ENCODE measurements at places on chromosomes 5 and 9.
A peak's percentile ranks its signal among the peaks of the same experiment; 100 is the strongest.

DNA sequence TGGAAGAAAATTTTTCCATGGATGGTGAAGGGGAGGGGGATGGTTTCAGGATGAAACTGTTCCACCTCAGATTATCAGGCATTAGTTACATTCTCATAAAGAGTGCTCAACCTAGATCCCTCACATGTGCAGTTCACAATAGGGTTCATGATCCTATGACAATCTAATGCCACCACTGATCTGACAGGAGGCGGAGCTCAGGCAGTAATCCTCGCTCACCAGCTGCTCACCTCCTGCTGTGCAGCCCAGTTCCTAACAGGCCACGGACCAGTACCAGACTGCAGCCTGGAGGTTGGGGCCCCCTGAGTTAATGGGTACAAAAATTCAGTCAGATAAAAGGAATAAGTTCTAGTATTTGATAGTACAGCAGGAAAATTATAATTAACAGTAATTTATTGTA lies 337.2 kb downstream of the NPR3 start:
- no peak for DNase-seq

- no peak for DNase-seq
These were observed 183.3 kb upstream of the DMAC1 start for GRCh38 chr9:7982907-7983306.

DNA sequence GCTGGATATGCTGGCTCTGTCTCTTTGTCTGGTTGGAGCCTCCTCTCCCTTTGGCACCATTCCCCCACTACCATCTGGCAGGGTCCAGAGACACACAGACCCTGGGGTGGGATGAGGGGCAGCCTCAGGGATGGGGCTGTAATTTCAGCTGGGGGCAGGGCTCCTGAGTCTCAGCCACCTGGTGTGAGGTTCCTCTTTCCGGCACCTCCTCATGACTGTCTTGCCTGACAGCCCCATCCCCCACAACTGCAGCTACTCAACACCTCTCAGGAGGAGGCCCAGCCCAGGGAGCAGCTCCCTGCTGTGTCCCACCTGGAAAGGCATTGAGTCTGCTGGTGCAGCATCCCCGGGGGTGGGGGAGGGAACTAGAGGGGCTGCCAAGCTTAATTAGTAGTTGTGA lies 11.7 kb upstream of the RPS14 start:
- DNase-seq: peak; percentile 30

- no peak for DNase-seq
These were observed 10.0 kb downstream of the MARCHF11 start for GRCh38 chr5:16169550-16169949.

DNA sequence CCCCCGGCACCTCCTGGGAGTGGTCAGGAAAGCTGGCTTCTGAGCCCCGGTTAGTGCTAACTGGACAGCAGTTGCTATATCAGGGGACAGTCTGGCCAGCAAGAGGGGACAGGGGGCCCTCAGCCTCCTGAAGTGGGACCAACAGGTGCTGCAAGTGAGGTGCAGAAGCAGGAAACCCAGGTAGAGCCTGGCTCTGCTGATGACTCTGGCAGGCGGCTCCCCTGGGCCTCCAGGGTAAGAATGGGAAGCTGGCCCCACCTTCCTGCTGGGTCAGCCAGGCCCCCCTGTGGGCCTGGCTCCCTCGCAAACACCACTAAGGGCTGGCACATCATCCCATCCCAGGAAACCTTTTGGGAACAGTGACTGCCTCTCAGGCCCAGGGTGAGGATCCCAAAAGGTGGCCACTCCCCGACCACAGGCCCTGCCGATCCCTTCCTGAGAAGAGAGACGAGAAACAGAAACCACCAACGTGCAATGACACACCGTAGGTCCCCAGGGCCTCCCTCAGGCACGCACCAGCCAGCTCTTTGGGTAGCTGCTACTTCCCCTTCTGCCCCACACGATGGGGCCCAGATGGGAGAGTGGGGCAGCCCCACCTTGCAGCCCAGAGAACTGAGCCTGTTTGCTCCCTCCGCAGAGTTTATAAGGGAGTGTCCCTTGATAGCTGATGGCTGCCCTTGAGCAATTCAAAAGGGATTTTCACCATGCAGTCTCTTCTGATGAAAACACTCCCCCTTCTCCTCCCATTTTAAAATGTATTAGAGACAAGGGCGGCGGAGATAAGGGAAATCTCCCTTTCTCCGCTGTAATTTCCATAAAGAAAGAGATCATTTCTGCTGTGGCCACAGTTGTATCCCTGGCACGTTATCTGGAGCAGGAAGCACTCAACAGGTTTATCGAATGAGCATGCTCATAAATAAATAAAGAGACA lies 76.8 kb downstream of the STK10 start:
- DNase-seq: peak; percentile 31

GRCh38 chr5:146048994-146049703 lies 56.2 kb downstream of the PLAC8L1 start:
- peak; percentile 20 for DNase-seq

- no peak for DNase-seq
These were observed 31.6 kb downstream of the NUP188 start for GRCh38 chr9:128979111-128979510.

DNA sequence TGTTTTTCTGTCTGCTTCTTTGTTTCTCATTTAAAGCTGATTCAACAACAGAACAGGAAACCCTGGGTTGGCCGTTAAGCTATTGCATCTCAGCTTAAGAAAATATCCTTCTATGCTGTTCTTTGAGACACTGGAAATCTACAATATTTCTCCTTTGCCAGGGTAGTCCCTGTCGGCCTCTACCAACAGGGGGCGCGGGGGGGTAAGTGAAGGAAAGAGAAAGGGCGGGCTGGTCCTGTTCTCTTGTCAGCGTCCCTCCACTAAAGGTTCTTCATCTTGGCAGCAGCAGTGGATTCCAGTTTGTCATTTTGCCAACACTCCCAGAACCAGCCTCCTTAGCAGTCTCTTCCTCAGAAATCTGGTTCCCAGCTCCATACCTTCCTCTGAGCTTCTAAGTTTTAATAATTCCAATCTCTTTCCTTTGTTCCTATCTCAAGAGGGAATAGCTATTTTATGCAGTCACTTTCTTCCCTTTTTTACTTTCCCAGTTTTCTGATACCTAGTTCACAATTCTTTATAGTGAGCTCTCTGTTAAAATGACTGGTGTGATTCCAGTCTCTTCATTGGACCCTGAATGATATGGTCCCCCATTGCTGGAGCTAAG lies 222.3 kb downstream of the GLIS3 start:
- no peak for DNase-seq

GRCh38 chr5:179755022-179755421 lies 22.4 kb downstream of the MAML1 start:
- DNase-seq: no peak

- DNase-seq: no peak
These were observed 520.3 kb downstream of the DTWD2 start for GRCh38 chr5:118468085-118468484.

DNA sequence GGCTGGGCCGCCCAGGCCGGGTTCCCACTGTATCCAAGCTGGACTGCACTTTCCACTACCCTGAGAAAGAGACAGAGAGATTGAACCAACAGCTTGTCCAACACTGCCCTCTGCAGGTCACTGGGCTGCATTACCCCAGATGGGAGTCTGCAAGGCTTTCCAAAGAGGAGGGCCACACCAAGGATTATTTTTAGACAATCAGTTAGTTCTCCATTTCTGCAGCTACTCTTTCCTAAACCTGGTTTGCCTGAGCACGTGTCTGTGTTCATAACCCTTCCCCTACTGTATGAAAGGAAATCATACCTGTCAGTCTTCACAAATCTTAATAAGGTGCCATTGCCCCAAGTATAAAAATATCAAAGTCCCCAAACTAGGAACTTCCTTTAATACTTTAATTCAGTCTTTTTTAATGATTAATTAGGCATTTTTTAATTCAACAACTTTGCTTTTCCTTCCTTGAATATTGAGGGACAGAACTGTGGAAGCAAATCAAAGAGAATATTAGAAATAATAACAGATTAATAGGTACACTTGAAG lies 13.4 kb upstream of the FGF1 start:
- DNase-seq: peak; percentile 31

DNA sequence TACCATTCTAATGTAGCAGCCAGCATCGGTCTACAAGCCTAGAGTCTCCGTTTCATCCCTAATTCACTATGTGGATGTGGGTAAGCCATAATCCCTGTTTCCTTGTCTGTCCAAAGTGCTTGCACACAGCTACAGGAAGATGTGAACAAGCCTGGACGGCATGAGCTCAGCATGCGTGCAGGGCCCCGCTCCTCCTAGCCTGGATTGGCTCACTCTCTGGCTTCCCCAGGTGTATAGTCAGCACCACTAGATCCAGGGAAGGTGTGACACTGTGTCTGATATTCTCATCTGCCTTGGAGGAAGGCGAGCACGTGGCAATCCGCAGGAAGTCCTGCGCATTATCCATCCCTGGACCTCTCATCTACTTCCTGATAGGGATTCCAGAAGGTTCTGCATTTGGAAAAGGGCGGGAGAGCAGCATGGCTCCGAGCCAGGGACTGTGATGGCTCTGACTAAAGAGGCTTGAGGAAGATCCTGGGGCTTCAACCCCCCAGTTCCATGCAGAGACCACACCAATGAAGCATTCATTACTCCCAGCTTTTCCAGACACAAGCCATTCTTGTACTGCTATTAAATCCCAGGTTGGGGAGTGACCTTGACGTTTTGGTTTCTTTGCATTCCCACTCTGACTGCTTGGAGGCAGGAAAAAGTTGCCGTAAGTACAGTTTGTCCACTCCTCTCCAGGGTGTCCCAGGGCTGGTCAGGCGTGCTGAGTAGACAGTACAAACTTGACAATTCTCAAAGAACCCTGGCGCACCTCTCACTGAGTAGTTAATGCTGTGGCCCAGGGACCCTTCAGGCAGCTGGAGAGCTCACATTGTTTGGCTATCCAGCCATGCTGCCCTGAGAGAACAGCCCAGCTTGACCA lies 65.6 kb downstream of the PSD2 start:
- no peak for DNase-seq
